Karpas-422 (cell line): ENCODE measurements at places on chromosomes 6 and 20. TPM values are rescaled to one million over a fixed set of nuclear protein-coding genes. Genes with fewer than 3 reads are reported as not detected.

Gene KIAA1755
- not detected in 2 replicates for total RNA-seq

Gene PROCR
- not detected in 2 replicates for total RNA-seq

Gene RPP40
- 11.4 and 30.3 TPM in 2 replicates for total RNA-seq

DNA sequence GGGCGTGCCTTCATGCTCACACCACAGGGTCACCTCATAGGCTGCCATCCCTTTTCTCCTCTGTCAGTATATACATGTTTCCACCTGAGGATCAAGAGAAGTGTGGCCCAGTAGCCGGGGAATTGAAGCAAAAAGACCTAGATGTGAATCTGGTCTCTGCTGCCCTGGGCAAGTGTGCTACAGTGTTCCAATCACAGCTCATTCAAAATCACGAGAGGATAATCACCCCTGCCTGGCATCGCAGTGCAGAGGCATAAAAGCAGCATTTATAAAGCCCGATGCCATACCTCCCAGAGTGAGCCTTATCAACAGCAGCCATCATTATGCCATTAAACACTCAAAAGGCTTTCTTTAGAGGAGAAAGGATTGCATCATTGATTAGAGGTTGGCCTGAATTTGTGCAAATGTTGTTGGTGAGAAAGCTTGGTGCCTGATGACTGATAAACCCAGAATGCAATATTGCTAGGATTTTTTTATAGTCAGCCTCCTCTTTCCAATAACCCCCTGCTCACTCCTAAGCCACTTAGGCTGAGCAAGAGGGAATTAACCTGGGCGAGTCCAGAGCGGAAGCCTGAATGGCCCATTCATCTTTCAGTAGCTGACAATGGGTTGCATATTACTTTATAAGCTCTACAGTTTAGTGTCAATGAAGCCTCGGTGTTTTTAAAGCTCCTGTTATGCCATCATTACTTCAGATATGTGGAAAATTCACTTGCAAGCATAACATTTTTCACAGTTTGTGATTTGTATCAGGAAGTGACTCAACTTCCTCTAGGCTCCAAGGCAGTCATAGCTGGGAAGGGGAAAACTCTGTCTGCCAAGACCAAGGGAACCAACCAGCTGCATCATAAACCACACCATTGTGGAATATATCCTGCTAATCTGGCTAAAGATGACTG, 92.5 kb upstream of the NXT1 start:
- DNase-seq: no peak
- H3K27me3 ChIP-seq: no peaks in the 10 kb centered on the region

DNA sequence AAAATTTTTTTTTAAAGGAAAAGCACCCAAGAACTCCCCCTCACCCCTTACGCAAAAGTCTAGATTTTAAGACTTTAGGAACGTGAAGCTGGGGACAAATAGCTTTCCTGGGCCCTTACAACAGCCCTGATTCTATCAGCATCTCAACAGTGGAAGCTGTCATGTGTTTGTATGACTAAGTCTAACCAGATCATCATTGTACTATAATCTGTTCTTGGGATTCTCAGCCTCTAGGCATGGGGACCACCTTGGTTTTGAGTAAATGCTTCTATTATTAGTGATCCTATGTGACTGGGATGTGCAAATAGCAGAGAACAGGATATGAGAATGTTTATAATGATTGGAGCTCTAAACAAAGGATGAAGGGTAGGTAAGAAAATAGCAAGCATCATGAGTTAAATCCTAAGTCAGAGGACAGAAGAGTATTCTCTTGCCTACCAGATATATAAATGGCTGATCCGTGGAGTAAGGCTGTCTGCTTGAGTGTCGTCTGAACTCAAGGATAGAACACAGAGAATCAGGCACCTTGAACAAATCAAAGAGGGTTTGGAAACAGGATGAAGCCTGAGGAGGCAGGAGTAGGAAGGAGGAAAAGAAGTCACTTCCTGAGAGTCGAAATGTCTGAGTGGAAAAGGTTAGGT, 105.7 kb upstream of the FAM184A start:
- no peaks in the 10 kb centered on the region for H3K36me3 ChIP-seq
- no peak overlapping the region for H3K4me3 ChIP-seq
- no peak for DNase-seq

DNA sequence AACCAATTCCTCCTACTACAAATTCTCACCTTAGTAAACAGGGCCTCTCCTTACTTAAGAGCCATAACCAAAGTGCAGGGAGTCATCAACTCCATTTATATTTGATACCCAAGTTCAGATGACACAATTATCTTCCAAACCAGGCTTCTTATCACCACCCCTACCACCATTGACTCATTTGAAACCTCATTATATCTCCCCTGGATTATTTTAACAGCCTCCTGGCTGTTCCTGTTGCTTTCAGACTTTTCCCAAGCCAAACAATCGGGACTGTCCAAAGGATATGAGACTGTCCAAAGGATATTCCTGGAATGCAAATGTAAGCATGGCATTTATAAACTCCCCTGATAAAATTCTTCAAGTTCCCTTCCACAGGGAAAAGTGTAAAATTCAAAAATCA, 394.3 kb downstream of the MAFB start:
- H3K4me3 ChIP-seq: no peak overlapping the region
- H3K36me3 ChIP-seq: no peaks in the 10 kb centered on the region
- no peak overlapping the region for H3K27ac ChIP-seq
- no peaks in the 10 kb centered on the region for H3K27me3 ChIP-seq

DNA sequence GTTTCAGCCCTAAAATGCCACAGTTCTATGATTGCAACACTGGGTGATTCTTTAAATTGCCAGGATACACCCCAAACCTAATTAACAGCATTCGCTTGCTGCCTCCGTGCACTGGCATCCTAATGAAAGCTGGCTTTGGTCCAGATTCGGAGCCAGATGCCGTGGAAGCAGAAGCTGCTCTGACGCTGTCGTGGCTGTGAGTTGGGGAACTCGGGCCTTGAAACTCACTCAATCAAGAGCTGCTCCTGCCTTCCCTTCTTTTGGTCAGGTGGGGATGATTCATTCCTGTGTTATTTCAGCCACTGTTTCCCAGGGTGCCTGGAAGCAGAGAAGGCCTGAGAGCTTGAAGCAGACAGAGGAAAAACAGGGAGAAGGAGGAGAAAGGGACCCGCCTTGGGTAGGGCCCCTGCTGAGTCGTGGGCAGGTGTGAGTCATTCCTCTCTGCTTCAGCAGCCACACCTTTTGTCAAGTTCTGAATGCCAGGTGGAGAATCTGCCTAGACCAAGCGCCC, 36.2 kb upstream of the DSP start:
- no peaks in the 10 kb centered on the region for H3K27me3 ChIP-seq
- H3K4me3 ChIP-seq: no peak overlapping the region
- no peaks in the 10 kb centered on the region for H3K36me3 ChIP-seq
